Stimulated activated CD8-positive, alpha-beta memory T cell treated with anti-CD3 and anti-CD28 coated beads, Interleukin-15, amount 100 ng/mL, for 1 hour (primary cell): ENCODE measurements at places on chromosomes 1 and 21.
A peak's percentile ranks its signal among the peaks of the same experiment; 100 is the strongest.

- DNase-seq = no peak
Measured at GRCh38 chr1:200673952-200674823, 4.5 kb upstream of the DDX59 start.

GRCh38 chr21:32611471-32611997 is 643 bp downstream of the CFAP298 start:
- peak; percentile 4 for DNase-seq

GRCh38 chr1:47927165-47927564 is 70.0 kb downstream of the TRABD2B start:
- DNase-seq = no peak

DNA sequence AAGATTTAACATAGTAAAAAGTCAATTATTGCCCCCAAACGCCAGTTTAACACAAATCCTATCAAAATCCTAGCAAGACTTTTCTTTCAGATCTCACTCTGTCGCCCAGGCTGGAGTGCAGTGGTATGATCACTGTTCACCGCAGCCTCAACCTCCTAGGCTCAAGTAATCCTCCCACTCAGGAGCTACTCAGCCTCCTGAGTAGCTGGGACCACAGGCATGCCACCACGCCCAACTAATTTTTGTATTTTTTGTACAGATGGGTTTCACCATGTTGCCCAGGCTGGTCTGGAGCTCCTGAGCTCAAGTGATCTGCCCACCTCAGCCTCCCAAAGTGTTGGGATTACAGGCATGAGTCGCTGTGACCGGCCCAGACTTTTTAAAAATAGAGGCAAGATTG is 4.8 kb downstream of the SNIP1 start:
- DNase-seq = no peak

GRCh38 chr21:30256100-30256499 is 26.6 kb downstream of the KRTAP24-1 start:
- DNase-seq = no peak
